ENCODE measurements at places on chromosomes 5 and 9.

- no peak for DNase-seq
Measured at GRCh38 chr5:179209359-179210150, 135.7 kb downstream of the ADAMTS2 start.

GRCh38 chr5:25964009-25964372 is 1074.4 kb downstream of the CDH9 start:
- no peak for DNase-seq

- no peak for DNase-seq
Measured at GRCh38 chr5:114317751-114318150, 44.1 kb upstream of the KCNN2 start.

DNA sequence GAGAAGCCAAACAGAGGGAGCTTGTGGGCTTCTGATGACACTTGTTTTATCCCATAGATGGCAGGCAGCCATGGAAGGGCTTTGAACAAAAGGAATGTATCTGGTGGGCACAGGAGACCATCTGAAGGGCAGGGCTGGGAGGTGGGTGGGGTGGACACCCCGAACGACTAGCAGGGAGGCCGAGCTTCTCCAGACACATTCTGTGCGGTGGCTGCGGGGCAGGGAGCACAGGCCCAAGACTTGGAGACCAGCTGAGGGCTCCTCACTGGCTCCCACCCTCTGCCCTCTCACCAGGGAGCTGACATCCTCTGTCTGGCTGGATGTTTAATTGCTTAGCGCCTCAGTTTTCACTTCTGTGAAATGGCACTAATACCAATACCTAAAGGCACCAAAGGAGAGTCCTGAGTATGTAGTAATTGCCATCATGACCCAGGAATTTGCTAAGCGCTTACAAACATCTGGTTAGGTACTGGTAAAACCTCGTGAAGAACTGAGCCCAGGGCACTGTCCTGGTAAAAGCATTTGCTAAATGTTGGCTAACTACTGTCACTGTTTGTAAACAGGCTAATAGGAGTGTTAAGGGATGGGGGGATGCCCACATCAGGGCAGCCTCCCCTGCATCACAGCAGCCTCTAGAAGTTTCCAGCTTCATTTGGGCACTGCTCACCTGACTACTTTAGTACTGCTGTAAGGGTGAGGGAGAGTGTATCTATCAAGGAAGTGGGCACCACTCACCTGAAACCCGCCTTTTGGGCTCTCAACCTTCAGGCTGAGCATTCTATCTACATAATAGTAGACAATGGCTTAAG is 2.1 kb upstream of the PHF2 start:
- no peak for DNase-seq

GRCh38 chr5:31916327-31916726 is 257.8 kb downstream of the GOLPH3 start:
- no peak for DNase-seq

GRCh38 chr5:180130876-180131740 is 59.5 kb upstream of the RNF130 start:
- no peak for DNase-seq

DNA sequence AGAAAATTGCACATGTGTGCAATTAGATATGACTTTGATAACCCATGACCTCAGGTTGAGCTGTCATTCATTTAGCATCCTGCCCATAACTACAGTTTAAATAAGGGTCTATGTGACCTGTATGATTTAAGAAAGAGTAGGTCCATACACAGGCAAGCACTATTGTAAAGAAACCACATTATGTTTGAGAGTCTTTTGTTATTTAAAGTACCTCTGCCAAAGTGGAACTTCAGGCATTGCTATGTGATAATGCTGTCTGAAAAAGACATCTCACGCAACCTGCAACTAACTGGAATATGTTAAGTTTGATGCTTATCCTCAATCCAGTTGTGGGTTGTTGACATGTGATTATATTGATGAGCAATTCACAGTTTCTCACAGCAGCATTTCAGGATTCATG is 317.0 kb downstream of the TMEM161B start:
- no peak for DNase-seq

DNA sequence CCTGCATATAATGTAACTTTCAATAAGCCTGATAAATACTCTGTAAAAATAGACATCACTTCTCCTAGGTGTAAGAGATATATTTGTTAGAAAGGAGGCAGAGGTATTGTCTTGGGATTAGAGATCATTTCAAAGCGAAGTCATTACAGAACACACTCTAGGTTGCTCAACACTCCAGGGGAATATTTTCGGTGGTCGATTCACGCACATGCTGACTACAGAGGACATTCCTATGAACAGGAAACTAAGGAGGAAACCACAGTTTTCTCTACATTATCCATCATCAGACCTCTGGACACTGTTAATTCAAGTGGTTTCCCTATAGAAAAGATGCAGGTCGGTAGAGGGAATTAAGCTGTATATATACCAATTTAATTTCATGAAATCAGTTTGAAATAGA is 370.0 kb downstream of the NDUFS4 start:
- DNase-seq = no peak

DNA sequence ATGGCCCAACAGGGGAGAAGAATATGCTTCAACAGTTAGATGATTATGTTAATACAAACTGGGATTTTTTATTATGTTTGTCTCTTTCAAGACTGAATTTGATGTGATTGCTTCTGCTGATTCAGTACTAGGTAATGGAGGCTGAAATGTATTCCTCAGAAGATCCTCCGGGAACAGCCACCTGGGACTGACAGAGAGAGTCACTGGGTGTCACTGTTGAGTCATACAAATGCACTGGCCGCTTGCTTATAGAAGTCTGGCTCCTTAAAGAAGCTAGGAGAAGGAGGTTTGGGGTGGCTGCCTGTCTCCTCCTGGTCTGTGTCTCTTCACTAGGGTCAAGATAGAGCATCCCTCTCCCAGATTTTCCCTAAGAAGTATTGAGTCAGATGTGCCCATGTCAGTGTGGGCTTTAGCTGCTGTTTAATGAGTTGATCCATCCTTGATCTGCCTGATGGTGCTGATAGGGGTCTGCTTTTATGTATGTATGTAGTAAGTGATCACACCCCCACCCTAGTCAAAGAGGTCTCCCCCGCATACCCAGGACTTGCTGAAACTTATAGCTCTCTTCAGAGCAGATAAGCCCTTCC is 773.4 kb downstream of the BRINP1 start:
- no peak for DNase-seq

GRCh38 chr9:5651246-5651645 is 22.3 kb downstream of the RIC1 start:
- no peak for DNase-seq

GRCh38 chr9:126531035-126531571 is 82.6 kb upstream of the LMX1B start:
- no peak for DNase-seq

DNA sequence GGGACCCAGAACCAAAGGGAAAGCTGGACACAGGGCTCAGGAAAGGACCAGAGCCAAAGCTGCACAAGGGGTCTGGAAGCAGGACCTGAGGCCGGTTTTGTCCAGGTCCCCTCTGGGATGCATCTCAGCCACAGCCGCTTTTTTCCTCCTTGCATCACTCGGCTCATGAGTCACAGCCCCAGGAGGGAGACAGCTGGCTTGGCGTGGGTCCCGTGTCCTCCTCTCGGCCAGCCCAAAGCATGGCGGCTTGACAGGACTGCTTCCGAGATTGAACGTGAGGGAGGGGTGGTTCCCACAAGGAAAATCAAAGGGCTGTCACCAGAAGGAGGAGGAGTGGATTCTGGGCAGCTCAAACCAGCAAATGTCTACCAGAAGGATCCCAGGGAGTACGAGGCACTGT is 56.7 kb upstream of the CPLX2 start:
- DNase-seq = no peak

DNA sequence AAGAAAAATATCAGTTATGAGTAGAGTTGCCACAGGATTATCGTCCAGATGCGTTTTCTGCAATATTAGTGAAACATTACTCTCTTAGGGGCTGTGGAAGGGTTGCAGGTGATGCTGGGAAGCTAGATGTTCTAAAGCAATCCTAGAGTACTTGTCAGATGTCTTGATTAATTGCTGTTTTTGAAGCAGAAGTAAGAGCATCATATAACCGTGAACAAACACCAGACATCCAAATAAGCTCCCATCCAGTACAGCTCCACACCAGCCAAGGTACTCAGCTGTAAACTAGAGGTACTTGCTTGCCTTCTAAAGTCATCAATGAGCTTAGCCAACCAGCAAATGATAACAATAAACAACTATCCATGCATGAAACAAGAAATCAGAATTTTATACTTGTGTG is 131.1 kb downstream of the ST8SIA4 start:
- no peak for DNase-seq

DNA sequence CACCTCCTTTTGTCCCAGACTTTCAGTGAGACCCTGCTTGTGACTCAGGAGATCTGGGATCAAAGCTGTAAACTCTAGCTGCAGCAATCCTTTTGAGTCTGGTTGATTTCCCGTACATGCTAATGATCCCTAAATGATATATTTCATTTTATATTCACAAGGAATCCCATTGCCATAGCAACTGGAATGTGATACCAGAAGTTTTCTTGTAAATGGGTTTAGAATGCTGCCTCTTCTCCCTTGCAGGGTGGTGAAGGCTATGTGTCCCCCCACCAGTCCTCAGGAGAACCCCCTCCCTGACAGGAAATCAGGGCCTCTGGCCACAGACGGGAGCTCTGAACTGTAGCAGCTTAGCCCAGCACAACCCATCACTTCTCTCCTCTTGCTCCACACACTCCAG is 215.0 kb downstream of the FSTL4 start:
- no peak for DNase-seq

GRCh38 chr9:112162621-112163413 is 12.3 kb downstream of the SUSD1 start:
- no peak for DNase-seq

- DNase-seq = peak; percentile 65
Measured at GRCh38 chr9:92138157-92138959, 23.1 kb upstream of the SPTLC1 start.

- DNase-seq = no peak
Measured at GRCh38 chr5:90613918-90614504, 55.4 kb downstream of the ADGRV1 start.

DNA sequence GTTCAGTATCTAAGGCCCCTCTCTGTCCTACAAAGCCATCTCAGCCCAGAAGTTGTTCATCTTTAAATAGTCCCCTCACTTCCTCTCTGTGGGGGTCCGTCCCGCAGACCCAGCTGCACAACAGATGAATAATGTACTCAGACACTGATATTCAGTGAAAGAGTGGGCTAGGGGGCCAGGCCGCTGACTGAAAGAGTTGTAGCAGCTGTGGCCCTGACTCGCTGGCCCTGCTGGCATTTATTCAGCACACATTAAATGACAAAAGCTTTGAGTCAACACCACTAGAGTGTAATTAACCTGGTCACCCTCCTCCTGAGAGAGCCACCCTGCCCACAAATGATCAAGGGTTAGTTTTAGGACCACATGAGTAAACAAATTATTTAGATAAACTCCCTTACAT is 76.3 kb downstream of the MED10 start:
- no peak for DNase-seq

GRCh38 chr5:42387563-42387962 is 35.7 kb upstream of the GHR start:
- no peak for DNase-seq

DNA sequence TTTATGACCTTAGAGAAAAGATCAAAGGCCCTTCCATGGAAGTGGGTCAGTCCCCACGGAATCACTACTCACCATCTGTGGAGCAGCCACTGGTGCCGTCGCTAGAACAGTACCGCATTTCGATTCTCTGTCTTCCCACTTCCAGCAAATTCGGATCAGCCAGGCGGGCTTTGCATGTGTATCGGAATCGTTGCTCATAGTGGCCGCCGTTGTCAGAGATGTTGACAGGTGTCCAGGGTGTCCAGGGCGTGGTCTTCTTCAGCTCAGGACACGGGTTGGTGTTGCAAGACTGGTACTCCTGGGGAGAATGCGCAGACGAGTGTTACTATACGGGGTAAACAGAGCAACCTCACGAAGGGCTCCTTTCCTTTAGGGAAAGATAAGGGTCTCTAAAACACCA is 479.5 kb downstream of the SEMA5A start:
- DNase-seq = no peak

GRCh38 chr9:122807271-122807900 is 7.5 kb downstream of the OR1K1 start:
- no peak for DNase-seq

GRCh38 chr9:111896942-111897600 is 457 bp downstream of the UGCG start:
- peak; percentile 77 for DNase-seq
